ENCODE measurements at places on chromosomes 1 and 21.

DNA sequence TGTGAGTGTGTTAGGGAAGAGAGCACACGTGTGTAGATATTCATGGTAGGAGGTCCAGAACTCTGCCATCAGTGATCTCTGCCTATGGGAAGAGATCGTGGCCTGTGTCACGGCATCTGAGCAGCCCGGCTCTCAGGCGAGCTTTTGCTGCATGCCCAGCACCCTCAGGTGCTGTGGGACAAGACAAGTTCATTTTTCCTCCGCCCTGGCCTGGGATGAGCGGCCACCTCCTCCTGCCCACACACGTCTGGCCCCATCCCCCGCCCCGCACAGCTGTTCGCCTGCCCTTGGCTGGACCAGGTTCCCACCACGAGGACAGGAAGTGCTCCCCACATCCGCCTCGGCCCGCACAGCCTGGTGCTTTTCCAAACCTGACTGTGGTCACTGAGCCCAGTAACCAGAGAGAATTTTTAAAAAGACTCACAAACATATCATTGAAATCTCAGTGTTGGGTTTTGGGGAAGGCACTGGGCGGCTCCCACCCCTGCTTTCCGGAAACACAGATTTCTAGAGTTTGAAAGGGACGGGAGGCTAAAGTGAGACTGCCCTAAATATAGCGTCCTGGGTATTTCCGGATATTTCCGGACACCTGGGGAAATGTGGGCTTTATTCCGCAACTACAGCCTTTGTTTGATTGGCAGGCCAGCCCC, 18.0 kb downstream of the BMP8A start:
- no peaks in the 10 kb centered on the region for H3K36me3 ChIP-seq
- no peaks in the 10 kb centered on the region for H3K27me3 ChIP-seq
- peaks cover 2% of the 10 kb centered on the region for H3K4me1 ChIP-seq
- no peak overlapping the region for H3K27ac ChIP-seq
- DNase-seq: no peak

GRCh38 chr1:62462370-62462769, 25.5 kb downstream of the USP1 start:
- no peak overlapping the region for H3K4me3 ChIP-seq
- DNase-seq: no peak
- no peak overlapping the region for H3K27ac ChIP-seq
- no peaks in the 10 kb centered on the region for H3K27me3 ChIP-seq
- no peaks in the 10 kb centered on the region for H3K4me1 ChIP-seq
- H3K36me3 ChIP-seq: no peaks in the 10 kb centered on the region

GRCh38 chr21:25586791-25587190, 20.5 kb downstream of the MRPL39 start:
- peaks cover 1% of the 10 kb centered on the region for H3K36me3 ChIP-seq
- no peak overlapping the region for H3K4me3 ChIP-seq
- no peaks in the 10 kb centered on the region for H3K27me3 ChIP-seq
- no peak overlapping the region for H3K27ac ChIP-seq
- DNase-seq: no peak

DNA sequence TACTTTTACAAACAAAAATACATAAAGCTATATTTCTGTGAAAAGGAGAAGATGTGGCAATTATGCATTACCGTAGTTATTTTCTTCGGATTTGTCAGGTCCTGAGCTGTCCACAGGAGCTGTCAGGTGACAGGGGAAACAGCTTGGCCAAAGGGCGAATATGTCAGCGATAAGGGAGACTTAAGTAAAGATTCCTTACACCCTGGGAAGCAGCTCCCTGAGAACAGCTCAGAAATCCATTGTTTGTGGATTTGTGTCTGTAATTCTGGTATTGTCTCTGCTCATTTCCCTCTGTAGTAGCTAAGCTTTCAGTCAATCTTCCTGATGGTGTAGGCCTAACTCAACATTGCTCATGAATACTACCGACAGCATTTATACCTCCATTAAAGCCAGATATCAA, 7.1 kb upstream of the CD34 start:
- H3K36me3 ChIP-seq: no peaks in the 10 kb centered on the region
- H3K27ac ChIP-seq: no peak overlapping the region
- H3K4me3 ChIP-seq: no peak overlapping the region
- no peaks in the 10 kb centered on the region for H3K27me3 ChIP-seq
- peak; percentile 83 for DNase-seq

DNA sequence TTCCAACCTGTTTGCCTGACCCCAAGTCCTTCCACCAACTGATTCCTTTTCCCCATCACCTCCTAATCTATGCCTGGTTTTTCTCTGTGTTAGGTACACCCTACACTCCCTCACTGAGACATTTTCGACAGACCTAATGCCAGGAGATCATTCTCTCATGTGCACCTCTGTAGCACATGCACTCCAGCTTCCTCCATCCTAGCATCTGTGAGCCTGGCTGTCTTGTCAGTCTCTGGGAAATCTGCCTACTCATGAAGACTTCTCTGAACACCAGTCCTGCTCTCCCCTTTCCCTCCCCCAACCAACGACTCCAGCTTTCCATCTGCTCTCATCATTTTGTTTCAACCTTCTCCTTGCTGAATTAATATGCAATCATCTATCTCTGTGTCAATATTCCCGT, 987 bp downstream of the MED8 start:
- peaks cover 10% of the 10 kb centered on the region for H3K4me1 ChIP-seq
- H3K27me3 ChIP-seq: no peaks in the 10 kb centered on the region
- no peak for DNase-seq
- no peak overlapping the region for H3K27ac ChIP-seq

- H3K4me3 ChIP-seq: no peak overlapping the region
- no peaks in the 10 kb centered on the region for H3K36me3 ChIP-seq
- DNase-seq: no peak
- H3K27ac ChIP-seq: no peak overlapping the region
These were observed 183.0 kb downstream of the BARHL2 start for GRCh38 chr1:90534116-90534515.

DNA sequence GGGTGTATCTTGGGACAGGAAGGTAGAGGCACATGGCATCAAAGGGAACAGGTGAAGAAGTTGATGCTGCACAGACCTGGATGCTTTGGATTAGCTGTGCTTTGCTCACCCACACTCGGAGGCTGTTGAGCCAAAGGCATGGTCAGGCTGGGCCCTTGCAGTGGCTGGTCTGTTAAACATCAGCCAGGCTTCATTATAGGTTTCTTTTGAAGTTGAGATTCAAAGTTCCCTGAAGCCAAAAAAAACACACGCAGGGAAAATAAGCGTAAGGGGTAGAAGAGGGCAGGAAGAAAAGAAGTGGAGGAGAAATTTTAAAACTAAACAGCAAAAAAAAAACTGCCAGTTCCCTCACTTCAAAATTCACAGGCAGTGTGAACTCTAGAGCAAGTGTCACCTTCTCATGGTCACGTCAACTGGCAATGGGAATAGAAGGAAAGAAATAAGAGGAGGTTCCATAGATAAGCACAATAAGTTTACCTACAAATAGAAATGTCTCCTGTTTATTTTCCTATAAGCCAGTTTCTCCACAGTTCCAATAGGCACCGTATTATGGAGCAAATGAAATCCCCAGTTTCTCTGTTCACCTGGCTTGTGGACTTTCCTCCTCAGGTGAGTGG, 139.5 kb downstream of the PAPPA2 start:
- no peak for DNase-seq
- no peaks in the 10 kb centered on the region for H3K36me3 ChIP-seq
- no peaks in the 10 kb centered on the region for H3K4me1 ChIP-seq
- H3K27me3 ChIP-seq: no peaks in the 10 kb centered on the region

DNA sequence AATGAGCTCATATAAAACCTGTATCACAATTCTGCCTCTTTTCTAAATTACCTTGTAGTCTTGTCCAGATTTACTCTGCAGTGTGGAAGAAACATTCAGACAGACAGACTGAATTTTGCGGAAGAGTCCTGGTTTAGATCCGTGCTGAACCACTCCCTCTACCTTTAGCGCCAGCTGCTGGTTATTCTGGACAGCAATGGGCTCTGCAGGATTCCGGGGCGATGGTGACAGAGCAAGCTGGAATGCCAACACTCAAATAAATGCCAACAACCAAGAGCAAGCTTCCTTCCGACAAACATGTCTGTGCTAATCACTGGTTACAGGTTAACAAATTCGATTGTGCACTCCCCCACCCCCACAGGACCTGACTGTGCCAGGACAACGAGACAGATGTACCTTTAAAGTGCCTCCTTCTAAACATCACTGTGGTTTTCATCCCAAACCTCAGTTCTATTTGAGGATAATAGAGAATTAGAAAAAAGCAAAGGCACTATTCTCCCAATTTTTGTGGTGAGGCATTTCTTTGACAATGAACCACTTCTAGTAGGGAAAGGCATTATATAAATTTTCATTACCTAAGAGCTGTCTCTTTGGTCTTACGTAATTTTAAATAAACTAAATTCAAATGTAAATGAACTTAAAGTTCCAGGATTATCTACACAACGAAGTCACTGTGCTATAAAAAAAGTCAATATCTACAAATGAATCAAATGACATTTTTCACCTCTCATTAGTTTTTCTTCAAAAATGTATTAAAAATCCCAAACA, 90.4 kb downstream of the INTS7 start:
- no peak overlapping the region for H3K4me3 ChIP-seq
- H3K27ac ChIP-seq: no peak overlapping the region
- H3K27me3 ChIP-seq: no peaks in the 10 kb centered on the region
- peak; percentile 85 for DNase-seq
- H3K36me3 ChIP-seq: peaks cover 1% of the 10 kb centered on the region

- H3K36me3 ChIP-seq: peaks cover 9% of the 10 kb centered on the region
- H3K4me3 ChIP-seq: peak overlapping the region; percentile 63
- H3K4me1 ChIP-seq: peaks cover 1% of the 10 kb centered on the region
- H3K27ac ChIP-seq: peak overlapping the region; percentile 59
- peak; percentile 89 for DNase-seq
- H3K27me3 ChIP-seq: no peaks in the 10 kb centered on the region
These were observed 534 bp downstream of the C1orf56 start for GRCh38 chr1:151047925-151048644.
